ENCODE measurements at places on chromosomes 2 and 18.

DNA sequence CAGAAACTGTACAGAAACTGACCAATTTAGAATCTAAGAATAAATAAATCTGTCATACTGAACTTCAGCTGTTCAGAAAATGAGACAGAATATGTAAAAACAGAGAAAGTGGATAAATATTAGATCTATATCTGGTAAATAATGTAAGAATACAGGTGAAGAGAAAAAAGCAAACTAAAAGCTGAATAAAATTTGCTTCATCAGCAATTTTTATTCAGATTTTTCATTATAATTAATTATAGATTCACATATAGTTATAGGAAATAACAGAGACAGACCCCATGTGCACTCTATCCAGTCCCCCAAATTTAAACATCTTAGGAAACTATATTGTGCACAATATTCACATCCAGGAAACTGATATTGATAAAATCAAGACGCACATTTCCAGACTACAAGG, 299.2 kb downstream of the EXOC6B start:
- no peak for DNase-seq

DNA sequence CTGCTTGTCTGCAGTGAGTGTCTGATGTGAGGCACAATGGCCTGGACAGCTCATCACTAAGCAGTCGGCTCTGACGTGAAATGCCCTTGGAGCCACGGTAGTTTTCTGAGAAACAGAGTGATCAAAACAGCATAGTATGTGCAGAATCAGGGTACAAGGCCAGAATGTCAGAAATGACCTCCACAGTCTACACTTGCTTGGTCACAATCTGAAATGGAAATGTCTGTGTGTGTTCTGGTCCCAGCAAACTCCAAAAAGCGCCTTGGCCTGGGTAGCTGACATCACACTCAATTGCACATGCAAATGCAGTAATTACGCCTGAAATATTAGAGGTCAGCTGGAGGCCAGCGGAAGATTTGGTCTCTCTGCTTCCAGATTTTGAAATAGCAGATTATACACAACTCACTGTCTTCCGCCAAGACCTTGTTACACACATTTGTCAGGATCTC, 95.4 kb downstream of the CTAGE1 start:
- DNase-seq = no peak

DNA sequence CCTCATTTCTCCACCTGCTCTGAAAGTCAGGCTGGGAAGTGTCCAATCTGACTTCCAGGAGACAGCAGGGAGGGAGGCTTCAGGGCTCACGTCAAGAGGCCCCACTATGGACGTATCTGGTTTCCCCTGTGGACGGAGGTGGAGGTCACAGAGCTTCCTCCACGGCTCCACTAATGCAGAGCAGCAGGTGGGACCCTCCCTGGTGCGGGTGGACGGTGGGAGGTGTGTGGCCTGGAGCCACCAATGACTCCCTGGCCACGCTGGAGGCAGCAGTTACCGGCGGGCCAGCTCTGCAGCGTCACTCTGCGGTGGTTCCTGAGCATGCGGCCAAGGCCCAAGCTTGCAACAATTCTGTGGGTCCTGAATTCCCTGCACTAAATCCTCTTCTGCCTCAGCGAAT, 9.0 kb downstream of the CRACDL start:
- no peak for DNase-seq

DNA sequence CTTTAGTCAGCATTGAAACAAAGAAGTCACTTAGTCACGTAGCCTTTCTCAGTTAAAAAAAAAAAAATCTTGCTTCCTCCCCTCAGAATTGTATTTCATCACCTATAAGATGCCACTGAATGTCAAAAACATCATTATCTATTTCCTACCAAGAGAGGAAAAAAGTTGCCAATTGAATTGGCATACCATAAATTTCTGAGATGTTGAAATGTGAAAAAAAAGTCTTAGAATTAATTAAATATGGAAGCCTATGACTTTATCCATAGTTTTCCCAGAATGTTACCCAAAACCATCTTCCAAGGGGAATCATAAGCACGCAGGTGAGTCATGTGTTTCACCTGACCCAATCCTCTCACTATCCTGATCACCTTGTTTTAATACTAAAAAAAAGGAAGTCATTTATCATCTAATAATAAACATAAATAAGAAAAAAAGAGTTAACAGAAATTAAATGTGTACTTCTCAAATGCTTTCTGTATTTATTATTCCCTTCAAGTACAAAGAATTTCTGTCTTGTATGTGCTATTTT, 205.7 kb downstream of the TCF4 start:
- no peak for DNase-seq

DNA sequence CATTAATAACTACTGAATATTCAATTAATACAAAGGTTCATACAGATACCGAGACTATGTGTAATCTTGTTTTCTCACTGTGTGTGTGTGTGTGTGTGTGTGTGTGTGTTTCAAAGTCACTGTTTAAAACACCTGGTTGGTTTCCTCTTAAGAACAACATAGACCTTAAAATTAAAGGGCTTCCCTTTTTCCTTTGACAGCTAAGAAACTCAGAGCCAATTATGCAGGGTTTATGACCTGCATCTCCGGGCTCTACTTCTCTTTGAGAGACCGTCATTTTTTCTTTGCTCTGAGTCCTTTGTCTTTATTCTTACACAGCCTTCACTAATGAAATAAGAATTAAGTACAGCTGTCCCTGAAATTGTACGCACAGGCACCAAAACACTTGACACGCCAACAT, 145.6 kb downstream of the HDAC4 start:
- DNase-seq = no peak

DNA sequence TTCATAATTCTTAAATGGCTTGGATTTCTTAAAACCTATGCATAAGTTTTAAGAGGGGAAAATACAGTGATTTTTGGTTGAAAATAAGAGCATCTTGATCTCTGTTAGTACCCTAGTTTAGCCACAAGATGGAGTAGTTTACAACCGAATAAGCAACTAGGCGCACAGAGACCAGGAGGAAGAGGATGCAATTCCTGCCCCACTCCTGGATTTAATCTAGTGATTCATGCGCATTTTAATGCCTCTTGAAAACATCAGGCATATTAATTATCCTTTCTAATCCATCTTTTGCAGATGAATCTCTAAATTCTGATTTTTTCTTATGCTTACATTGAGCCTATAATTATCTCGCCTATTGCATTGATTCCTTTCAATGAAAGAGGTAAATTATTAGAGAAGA, 76.7 kb downstream of the MRPS9 start:
- DNase-seq = no peak

DNA sequence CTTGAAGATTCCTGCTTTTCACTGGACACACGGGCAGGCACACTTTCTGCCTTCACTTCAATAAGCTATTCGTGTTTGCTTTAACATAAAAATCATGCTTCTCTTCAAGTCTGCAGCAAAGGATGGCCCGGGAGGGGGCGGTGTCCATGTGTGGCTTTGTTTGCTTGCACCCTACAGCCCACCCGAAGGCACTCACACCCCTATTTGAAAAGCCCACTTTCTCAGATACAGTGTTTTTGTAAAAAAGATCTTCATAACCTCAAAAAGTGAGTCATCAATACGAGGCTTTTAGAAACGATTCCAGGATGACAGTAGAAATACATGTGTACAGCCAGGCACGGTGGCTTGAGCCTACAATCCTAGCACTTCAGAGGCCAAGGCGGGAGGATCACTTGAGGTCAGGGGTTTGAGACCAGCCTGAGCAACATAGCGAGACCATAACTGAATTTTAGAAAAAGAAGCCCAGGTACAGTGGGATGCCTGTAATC, 36.5 kb upstream of the HPCAL1 start:
- DNase-seq = no peak

- no peak for DNase-seq
Measured at GRCh38 chr18:26468931-26469340, 79.4 kb downstream of the KCTD1 start.

- no peak for DNase-seq
Measured at GRCh38 chr2:176409671-176410070, 140.4 kb downstream of the MTX2 start.

DNA sequence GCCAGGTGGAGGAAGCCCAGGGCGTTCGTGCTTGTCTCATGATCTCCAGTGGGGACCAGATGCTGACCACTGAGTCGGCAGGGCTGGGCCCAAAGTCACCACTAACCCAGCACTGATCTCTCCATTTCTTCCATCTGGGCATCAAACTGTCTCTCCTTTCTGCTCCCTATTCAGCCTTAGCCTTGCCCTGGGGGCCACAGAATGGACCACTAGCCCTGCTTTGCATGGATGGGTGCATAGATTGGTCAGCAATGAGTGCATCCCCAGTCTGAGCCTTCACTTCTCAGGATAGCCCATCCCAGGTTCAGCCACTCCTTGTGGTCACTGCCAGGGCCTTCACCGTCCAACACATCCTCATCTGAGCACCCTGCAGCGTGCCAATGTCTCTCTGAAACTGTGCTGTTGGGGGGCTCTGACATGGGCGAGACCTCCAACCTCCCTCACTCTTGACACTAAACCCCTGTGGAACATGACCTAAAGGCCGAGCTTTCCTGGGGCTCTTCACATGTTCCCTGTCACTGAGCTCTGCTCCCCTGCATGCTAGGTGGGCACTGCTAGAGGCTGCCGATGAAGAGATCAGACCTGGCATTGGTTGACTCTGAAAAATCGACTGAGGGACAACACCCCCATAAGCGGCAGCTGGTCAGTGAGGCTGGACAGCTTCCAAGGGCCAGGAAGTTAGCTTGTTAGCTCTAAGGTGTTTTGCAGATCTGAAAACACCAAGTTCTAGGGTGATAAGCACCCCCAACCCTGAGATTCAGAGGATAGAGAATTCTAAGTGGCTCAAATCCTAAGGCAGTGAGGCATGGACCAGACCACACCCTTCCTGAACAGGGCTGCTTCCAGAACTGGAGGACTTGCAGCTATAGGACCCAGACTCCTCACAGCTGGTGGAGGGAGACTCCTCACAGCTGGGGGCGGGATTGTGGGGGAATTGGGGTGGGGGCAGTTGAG, 61.7 kb downstream of the HS1BP3 start:
- DNase-seq = no peak

DNA sequence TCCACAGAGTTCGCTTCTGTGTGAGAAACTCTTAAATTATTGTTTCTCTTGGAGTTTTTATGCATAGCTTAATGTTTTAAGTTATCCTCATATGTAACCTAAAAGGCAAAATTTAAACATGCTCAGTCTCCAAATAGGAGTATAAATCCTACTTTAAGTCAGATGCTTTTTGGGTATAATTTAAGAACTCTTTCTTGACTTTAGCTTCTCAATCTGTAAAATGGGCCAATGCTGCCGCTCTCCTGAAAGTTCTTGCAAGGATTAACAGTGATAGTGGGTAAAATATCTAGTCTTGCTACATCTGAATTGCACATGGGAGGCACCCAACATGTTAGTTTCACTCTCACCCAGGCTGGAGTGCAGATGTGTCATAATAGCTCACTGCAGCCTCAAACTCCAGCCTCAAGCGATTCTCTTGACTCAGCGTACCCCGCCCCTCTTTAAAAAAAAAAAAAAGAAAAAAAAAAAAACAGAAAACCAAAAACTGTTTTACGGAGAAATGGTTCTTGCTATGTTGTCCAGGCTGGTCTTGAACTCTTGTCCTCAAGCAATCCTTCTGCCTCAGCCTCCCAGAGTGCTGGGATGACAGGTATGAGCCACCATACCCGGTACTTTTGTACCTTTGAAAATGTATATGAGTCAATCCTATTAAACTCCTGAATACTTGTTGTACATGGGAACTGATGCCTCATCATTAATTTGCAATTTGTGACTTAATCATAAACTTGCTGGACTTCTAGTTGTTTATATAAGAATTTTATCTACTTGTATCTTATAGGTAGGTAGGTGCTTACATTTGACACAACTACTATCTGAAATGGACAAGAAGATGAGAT, 1.8 kb downstream of the FBXO48 start:
- no peak for DNase-seq

GRCh38 chr18:22136395-22136794, 33.0 kb upstream of the GATA6 start:
- no peak for DNase-seq

DNA sequence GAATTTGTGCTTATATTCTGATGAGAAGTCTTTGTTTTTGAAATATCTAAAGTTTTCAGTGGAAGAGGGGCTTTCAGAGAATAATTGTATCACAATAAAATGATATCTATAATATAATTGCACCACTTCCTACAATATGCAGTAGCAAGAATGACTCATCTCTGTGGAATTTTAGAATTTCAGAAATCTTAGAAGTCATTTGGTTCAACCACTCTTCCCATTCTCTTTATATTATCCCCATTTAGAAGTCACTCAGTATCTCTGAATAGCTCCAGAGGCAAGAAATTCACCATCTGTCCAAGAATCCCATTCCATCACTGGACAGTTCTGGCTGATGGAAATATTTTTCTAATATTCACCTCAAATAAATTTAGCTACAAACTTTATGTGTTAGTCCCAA, 59.3 kb upstream of the CCDC68 start:
- DNase-seq = no peak
